ENCODE measurements at places on chromosomes 12 and 14.

GRCh38 chr12:46369095-46369473 lies 3.5 kb downstream of the SLC38A2 start:
- DNase-seq, result no peak

DNA sequence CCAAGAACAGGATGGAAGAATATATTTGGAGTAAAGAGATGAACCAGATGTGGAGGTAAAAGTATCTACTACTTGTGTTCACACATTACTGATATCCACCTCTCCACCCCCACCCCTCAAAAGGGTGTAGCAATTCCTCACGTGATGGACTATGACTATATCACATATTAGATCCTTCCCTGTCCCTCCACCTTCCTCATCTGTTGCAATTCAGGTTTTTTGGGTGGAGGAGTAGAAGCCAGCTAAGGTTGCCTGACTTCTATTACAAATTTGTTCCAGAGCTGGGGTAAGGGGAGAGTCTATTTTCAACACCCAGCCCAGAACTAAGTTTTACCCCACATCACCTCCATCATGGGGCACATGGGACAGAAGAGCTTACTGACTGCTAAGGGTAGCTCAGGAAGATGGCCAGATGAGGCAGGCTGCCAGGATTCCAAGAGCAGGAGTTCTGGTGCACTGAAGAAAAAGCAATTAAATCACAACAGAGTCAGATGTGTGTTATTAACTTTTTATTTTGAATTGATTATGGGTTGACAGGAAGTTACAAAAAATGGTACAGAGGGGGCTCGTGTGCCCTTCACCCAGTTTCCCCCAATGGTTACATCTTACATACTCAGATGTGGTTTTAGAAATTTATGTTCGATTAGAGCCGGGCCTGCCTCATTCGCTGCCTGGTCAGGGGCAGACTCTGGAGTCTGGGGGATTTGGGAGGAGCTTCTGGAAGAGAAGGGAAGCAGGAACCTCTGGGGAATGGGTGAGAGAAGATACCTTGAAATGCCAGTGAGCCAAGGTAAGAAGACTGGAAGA lies 2.1 kb downstream of the RNASE13 start:
- DNase-seq, result no peak

- DNase-seq, result no peak
These were observed 376.0 kb downstream of the C12orf75 start for GRCh38 chr12:105706321-105706972.

GRCh38 chr14:90388437-90388836 lies 8.4 kb upstream of the CALM1 start:
- no peak for DNase-seq

GRCh38 chr14:30885840-30886740 lies 11.7 kb downstream of the COCH start:
- no peak for DNase-seq

DNA sequence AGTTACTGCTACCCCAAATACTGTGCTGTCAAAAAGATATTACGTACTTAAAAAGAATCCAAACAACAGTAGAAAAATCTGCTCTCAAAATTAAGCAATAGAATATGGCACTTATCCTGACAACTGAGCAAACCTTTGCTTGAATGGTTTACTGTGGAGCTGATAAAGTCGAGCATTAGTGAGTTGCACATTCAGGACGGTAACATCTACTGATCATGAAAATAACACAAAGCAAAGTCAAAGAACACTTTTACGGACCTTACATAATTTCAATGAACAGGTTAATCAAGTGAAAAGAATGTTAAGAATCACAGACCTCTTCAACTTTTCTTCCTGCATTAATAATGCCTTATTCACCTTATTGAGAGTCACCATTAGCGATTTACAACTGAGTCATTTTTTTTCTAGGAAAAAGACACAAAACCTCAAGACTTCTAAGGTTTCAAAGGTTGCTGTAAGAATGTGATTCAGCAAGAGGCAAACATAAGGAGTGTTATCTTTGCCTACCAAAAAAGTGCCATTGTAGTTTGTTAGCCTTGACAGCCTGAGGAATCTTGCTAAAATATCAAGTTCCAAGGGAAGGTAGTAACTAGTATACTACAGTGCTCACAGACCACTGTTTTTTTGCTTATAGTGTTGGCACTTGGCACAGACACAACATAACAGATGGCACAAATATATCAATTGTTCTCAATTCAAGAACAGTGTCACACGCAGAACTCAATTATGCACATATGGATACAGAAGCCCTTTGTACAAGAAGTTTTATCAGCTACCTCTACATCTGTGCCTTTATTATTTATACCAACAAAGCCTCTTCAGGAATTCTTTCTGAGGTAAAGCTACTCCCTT lies 334.2 kb upstream of the RPL10L start:
- DNase-seq, result no peak

- DNase-seq, result no peak
These were observed 12.4 kb upstream of the ETFBKMT start for GRCh38 chr12:31647086-31647491.

DNA sequence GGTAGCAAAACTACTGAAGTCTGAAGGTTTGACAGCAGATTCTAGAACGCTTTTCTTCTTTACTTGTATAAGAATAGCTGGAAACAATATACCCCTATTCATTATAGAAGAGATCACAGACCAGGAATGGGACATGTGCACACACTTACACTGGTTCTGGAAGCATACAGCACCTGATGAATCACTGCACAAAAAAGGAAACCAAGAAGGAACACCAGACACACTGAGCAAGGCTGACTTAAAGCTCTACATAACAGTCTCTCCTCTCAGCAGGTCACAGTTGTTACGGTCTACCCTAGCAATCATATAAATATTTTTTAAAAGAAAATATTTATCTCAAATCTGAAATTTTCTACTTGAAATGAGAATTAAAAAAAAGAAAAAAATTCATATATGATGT lies 13.5 kb downstream of the ATP2B1 start:
- DNase-seq, result no peak

DNA sequence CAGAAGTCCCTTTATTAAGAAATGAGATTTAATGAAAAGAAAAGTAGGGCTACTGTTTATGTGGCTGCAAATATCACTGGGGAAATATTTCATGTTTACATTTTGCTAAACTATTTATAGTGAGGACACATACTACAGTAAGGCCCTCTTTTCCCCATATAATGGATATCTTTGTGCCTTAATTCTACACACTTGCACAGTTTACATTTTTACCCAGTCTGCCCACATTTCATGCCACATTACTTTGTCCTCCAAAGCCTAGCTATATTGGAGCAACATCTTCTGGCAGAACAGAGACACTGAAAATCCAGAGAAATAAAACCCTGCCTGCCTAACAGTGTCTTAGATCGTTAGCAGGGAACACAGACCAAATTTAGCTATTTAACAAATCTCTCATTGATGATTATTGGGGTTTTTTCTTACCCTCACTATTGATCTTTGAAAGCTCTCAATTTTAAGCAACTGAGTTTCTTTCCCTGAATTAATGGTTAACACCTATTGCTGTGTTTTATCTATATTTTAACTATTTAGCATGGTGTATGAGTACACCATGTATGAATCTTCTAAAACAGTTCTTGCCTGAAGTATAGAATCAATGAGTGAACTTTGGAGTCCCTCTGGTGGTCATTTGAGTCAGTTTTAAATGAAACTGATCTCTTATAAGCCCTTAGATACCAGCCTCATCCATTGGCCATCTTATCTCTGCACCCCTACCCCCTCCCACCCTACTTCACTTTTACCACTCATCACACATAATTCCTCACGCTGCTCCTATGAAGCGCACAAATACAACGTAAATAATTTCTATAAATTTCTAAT lies 170.2 kb downstream of the BCAT1 start:
- DNase-seq, result no peak

GRCh38 chr14:61284001-61284400 lies 2.9 kb upstream of the TMEM30B start:
- no peak for DNase-seq

DNA sequence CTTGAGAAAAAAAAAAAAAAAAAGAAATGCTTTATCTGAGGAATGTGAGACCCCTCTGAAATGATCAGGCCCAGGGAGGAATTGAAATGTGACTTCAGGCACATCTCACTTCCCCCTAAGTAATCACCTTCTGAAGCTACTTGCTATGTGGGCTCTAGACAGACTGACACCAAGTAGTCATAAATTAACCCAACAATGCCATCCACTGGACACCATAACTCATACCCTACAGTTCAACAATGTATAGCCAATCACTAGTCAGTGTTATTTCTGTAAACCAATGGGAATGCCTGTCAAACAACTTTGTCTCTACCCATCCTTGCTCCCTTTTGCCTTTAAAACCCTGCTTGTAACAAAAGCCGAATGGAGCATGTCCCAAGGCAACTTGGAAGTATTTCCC lies 182.7 kb upstream of the TMPO start:
- no peak for DNase-seq

DNA sequence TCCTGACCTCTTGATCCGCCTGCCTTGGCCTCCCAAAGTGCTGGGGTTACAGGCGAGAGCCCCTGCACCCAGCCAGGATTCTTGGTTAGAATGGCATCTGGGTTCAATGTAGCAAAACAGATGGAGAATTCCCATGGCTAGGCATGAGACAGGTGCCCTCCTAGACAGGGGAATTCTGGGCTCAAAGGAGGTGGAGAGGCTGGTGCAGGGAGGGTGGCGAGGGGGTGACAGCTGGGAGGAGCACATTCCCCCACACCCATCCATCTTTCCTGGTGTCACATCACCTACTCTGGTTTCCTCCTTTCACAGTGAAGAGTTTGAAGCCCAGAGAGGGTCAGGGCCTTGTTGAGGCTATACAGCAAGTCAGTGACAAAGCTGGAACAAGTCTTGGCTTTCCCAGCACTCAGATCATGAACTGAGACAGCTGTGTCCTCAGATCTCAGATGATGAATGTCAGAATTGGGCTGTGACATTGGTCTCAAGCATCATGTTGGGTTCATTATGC lies 2.8 kb downstream of the SERPINA1 start:
- no peak for DNase-seq

GRCh38 chr12:58414398-58414871 lies 473.1 kb downstream of the ATP23 start:
- DNase-seq, result no peak

- DNase-seq, result peak; percentile 87
These were observed 16.9 kb downstream of the ASB2 start for GRCh38 chr14:93959239-93960107.

GRCh38 chr14:79856381-79856780 lies 354.9 kb downstream of the DIO2 start:
- DNase-seq, result no peak

Measured in activated CD4-positive, CD25-positive, alpha-beta regulatory T cell treated with anti-CD3 and anti-CD28 coated beads, Interleukin-2, amount 50 U/mL, for 72 hours (primary cell).